ENCODE measurements at places on chromosomes 6 and 20.

- no peak for DNase-seq
These were observed 651.0 kb upstream of the SLC35B3 start for GRCh38 chr6:9086331-9086730.

DNA sequence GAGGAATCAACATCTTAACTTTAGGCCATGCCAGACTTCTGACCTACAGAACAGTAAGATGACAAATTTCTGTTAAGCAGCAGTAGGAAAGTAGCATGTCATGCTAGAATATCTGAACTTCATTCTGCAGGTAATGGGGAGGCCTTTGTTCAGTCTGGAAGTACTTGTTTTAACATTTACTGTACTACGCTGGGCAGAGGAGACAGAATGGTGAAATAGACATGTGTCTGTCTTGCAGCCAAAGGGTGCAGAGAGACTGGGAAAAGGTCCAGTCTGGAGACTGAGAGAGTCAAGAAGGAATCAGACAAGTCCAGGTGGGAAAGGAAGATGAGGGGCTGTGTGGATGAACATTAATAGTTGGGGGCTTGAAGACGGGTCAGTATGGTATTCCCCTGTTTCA, 17.5 kb upstream of the ZBTB2 start:
- DNase-seq: no peak

GRCh38 chr6:98947411-98948292, at the start of gene FBXL4:
TSS of gene FBXL4 (minus strand) at chr6:98947946. CDS start at chr6:98926988, 20,958 bp downstream.
- peak; percentile 88 for DNase-seq

DNA sequence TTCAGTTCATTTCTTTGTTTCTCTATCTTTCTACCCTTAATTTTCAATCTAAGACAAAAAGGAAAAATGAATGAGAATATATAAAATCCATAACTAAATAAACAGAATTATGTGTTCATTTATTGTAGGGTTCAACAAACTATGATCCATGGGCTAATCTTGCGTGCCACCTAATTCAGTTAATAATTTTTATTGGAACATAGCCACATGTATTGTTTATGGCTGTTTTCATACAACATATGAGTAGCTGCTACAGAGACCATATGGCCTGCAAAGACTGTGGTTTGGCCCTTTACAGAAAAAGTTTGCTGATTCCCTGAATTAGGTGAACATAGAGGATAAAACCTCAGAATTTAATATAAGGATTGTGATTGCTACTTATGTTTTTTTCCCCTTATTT, 21.8 kb downstream of the SENP6 start:
- DNase-seq: no peak

GRCh38 chr20:13571662-13572061, 67.1 kb downstream of the TASP1 start:
- no peak for DNase-seq

DNA sequence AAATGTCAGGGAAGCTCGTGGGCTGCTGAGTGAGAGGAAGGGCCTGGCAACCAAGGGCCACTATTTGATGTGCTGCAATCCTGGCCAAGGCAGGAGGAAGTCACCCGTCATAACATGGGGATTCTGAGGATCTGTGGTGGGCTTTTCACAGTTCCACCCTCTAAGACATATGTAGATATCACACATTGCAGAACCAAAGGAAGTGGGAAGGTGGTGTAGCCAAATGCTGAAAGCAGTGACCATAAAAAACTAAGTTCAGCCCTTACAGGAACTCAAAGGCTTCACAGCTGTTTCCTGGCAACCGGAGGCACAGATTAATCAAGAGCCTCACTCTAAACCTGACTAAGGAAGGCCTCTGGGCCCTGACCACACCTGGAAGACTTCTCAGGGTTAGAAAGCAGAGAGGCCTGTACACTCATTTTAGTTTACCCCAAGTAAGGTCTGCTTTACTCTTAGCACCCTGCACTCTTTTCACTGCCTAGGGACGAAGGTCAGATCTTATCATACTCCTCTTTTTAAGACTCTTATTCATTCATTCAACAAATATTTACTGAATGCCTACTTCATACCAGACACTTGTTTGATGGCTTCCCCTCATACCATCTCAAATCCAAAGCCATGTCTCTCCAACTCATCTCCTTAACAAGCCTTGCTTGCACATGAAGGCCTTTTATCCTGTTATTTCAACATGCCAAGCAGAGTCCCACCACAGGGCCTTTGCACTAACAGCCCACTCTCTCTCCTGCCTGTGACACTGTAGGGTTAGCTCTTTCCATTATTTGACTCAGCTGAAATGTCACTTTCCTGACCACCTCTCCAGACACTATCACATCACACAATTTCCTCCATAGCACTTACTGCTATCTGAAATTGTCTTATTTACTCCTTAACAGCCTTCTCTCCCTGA, 2.6 kb downstream of the UBE2V1 start:
- DNase-seq: no peak

DNA sequence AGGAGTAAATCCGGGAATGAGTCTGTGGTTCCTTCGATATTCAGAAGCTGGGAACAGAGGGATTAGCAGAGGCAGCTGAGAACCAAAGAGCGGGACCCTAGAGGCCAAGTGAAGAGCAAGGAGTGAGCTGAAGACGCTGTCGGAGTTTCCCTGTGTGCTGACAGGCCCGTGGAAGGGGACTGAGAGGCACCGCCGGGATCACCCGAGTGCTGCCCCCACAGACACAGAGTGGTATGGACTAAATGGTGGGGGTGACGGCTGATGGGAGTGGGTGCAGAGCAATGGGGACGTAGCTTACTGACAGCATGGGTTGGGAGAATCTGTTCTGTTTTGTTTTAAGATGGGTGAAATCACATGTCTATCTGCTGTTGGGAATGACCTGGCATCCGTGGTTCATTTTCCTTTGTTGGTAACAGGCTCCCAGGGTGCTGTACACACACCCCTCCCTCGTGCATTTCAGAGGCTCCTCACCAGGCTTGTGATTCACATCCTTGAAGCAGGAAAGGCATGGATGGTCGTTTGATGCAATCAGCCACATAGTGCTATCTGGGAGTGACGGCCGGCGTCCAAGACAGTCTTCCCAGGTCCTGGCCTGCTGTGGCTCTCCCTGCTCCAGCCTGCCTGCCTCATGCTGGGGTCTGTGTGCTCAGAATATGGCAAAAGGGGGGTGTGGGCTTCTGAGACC, 97.4 kb downstream of the THBS2 start:
- DNase-seq: peak; percentile 74

DNA sequence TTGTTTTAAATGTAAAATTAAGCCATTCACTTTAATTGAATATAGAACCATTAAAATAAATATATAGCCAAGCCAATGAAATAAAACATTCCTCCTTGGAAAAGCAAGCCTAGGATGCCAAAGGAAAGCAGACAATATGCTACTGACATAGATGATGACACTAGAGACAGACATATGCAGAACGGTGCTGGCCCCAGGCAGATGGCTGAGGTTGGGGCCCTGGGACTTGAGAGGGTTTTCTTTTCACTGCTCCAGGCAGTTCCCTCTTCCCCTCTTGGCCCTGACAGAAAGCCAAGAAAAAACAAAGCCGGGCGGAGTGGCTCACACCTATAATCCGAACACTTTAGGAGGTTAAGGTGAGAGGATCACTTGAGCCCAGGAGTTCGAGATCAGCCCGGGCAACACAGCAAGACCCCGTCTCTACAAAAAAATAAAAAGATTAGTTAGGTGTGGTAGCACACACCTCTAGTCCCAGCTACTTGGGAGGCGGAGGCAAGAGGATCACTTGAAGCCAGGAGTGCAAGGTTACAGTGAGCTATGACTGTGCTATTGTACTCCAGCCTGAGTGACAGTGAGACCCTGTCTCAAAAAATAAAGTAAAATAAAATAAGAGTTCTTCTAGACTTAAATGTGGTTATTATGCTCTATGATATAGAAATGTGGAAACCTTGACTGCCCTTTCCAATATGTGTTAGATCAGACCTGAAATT, 31.2 kb downstream of the FASTKD5 start:
- no peak for DNase-seq

DNA sequence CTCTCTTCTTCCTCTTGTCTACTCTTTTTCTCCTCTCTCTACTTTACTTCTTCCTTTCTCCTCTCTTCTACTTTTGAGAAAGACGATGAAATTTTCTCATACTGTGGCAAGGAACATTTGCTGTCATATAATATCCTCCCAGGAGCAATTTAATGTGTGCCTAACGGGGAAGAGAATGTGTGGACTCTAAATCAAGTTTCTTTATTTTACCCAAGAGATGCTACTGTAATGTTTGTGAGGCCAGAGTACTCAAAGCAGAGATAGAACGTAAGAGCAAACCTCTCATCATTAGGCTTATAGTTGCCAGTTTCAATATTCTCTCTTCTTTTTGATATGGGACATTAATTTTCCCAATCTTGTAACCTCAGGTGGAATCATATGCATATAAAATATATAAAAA, 801.4 kb downstream of the BCKDHB start:
- DNase-seq: no peak

GRCh38 chr6:168315596-168315995, 4.0 kb downstream of the DACT2 start:
- DNase-seq: no peak

GRCh38 chr6:170424604-170425126, 118.1 kb downstream of the FAM120B start:
- DNase-seq: peak; percentile 55

- DNase-seq: no peak
These were observed 166.3 kb downstream of the KCNQ5 start for GRCh38 chr6:72788188-72788587.

DNA sequence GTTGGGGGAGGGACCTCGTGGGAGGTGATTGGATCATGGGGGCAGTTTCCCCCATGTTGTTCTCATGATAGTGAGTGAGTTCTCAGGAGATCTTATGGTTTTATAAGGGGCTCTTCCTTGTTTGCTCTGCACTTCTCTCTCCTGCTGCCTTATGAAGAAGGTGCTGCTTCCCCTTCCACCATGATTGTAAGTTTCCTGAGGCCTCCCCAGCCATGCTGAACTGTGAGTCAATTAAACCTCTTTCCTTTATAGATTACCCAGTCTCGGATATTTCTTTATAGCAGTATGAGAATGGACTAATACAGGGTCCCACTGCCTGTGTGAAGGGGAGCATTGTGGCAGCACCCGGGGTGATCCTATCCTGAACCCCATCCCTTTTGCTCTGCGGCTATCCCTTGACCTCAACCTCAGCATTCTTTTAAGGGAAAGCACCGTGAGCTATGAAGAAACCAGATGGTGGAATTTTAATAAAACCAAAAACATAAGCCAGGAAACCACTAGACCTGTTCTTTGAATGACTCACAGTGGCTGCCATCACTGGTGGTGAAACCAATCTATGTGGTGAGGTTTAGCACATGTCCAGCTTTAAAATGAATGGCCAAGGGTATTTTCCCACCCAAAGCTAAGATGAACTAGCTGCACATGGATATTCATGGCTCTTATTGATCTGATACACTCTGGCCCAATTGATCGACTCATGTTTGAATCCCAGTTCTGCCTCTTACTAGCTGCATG, 62.2 kb downstream of the ZDHHC14 start:
- no peak for DNase-seq

- DNase-seq: no peak
These were observed 53.3 kb upstream of the DACT2 start for GRCh38 chr6:168372889-168373288.

DNA sequence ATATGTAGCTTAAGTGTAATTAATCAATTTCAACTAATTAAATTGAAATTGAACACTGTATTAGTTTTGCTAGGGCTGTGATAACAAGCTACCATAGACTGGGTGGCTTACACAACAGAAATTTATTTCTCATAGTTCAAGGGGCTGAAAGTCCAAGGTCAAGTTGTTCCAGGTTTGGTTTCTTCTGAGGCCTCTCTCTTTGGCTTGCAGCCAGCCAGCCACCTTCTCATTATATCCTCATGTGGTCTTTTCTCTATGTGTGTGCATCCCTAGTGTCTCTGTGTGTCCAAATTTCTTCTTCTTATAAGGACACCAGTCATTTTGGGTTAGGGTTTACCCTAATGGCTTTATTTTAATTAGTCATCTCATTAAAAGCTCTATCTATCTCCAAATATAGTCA, 611.7 kb downstream of the UTRN start:
- DNase-seq: no peak

- no peak for DNase-seq
These were observed 14.5 kb downstream of the RMND1 start for GRCh38 chr6:151437401-151437800.

DNA sequence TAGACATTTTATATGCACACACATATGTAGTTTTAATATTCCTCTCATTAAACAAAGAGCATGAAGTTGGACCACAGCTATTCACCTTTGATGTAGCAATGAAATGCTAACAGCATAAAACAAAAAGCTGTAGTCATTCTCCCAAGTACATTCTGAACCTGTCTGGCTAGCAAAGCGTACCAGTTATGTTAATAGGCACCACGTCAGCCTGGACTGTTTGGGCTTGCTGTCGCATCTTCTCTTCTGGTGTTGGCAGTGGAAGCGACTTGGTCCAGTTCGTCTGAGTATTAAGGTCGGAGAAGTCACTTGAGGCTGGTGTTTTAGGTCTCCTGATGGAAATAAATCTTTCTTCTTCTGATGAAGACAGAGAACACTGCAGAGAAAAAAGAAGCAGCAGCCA, 42.8 kb downstream of the HEBP2 start:
- no peak for DNase-seq

DNA sequence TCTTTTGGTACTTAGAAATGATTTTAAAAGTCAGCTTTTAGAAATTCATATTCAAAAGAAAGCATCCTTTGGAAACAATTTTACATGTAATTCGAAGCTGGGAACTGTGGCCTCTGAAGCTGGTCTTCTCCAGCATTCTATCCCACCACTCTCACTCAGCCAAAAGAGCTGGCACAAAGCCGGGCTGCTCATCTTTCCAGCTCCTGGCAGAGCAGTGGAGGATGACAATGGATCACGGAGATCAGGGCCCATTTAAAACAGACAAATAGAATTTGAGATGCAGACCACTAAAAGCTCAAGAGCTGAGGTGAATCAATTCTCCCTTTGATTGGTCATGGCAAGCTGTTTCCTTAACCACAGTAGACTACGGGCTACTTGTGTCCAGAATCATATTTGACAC, 60.6 kb downstream of the OTOR start:
- DNase-seq: no peak

- no peak for DNase-seq
These were observed 73.2 kb downstream of the ROS1 start for GRCh38 chr6:117352466-117353081.

DNA sequence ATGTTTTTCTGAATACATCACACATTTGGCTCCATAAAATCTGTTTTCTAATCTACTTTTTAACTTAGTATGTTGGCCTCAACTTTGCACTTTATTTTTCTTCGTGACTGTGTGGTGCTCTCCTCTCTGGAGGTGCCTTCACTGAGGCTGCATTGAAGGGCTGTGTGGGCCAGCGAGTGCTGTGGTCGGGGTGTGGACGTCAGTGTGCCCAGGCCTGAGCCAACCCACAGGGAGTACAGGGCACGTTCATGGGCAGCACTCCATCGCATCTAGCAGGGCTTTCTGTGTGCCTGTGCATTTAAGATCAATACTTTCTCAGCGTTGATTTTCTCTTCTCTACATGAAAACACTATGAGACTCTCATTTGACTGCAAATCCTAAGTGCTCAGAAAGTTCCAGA, 37.8 kb downstream of the DACT2 start:
- no peak for DNase-seq

DNA sequence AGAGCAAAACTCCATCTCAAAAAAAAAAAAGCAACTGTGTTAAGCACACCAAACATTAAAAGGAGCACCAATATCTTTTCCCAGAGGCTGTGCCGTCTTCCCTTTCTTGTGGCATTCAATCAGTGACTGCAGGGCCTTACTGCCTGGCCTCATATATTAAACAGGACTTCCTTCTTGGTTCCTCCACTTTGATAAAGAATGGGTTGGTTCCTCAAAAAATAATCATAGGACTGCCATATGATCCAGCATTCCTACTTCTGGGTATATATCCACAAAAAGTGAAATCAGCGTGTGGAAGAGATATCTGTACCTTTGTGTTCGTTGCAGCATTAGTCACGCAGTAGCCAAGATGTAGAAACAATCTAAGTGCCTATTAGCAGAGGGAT, 40.3 kb upstream of the GFOD1 start:
- DNase-seq: no peak
